HTR-8/SVneo (cell line): ENCODE measurements at places on chromosomes 2 and 18.

- DNase-seq: no peak
Observed at GRCh38 chr2:239343946-239344856, 56.6 kb downstream of the HDAC4 start.

DNA sequence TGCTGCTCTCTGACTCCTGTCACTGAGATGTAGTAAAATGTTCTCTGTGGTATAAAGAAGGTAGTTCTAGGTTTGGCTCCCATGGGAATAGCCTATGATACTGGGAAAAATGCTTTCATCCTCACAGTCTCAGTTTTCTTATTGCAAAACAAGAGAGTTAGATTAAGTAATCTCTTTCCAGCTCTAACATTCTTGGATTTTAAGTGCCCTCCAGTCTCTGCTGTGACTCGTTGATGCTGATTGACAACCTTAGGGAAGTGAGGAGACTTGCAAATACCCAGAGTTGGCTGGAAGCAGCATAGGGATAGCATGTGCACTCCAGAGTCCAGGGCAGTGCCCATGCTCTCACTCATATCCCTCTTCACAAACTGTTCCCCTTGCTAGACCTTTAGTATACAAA is 534.9 kb downstream of the SLC4A3 start:
- no peak for DNase-seq

- DNase-seq: no peak
Observed at GRCh38 chr18:7414459-7414858, 152.7 kb upstream of the PTPRM start.

- no peak for DNase-seq
Observed at GRCh38 chr2:239712755-239713154, 311.9 kb upstream of the HDAC4 start.

DNA sequence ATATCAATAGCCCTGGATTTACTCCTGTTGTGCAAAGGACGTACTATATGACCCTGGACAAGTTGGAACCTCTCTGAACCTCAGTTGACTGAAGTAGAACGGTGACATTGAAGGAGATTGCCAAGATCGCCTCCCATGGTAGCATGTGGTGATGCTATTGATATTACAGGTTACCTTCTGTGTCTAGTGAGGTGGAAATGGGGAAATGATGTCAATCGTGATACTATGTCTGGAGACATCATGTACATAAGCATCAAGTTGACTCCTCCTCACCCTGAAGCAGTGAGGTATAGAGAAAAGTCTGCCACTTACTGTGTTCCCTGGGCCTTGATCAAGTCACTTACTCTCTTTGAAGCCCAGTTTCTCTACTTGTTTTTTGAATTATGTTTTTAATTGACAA is 93.9 kb downstream of the KLF7 start:
- no peak for DNase-seq

- DNase-seq: no peak
Observed at GRCh38 chr2:3282056-3282998, 95.3 kb downstream of the EIPR1 start.

DNA sequence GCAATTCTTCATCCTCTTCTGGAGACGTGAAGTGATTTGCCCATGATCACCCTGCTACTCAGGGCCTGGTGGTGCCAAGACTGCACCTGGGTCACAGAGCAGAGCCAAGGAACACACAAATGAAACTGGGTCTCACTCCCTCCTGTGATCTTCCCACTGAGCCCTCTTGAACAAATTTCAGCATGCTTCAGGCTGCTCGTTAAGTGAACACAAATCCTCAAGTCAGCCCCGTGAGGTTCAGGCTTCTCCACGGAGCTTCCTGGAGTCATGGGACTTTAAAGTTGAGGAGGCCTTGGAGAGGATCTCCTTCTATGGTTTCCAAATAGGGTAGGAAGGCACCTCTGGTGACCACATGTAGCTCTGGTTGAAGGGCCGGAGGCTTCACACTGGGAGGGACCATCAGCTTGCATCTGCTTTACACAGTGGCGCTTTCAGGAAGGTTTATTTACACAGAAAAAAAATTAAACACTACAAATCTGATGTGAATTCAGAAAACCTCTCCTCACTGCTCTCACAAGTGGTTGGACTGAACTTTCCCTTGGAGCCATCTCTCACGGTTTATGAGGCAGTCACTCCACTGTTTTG is 255.4 kb downstream of the LOXHD1 start:
- DNase-seq: no peak

- DNase-seq: peak; percentile 91
Observed at GRCh38 chr2:41966431-41966893, 81.4 kb upstream of the PKDCC start.

GRCh38 chr2:182426082-182426917 is 536 bp downstream of the PDE1A start:
- no peak for DNase-seq
